Left forelimb (tissue), 1 donor: ENCODE measurements at places on chromosomes 1 and 21.

GRCh38 chr1:204714194-204714860, 28.8 kb upstream of the LRRN2 start:
- peak; percentile 23 for DNase-seq

- DNase-seq = no peak
Observed at GRCh38 chr1:160836561-160836960, 26.1 kb downstream of the CD244 start.

- no peak for DNase-seq
Observed at GRCh38 chr1:47965816-47966215, 31.4 kb downstream of the TRABD2B start.

- no peak for DNase-seq
Observed at GRCh38 chr1:71232786-71233185, 152.0 kb upstream of the ZRANB2 start.

DNA sequence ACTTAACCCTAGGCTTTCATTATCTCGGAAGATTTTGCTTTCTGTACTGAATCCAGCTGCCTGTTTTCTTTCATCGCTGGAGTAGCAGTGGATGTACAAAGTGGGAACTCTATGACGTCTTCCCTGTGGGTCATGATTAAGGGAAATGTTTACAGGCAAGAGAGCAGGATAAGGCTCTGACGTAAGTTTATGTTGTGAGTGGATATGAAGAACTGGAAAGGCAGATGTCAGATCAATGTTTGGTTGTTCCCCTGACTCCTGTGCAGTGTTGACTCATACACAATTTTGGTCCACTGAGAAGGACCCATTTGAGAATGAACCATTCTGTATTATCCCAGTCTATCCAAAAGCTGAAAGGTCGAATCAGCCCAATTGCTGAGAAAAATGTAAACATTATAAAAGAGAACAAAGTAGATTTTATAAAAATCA, 292.4 kb downstream of the GRIK1 start:
- DNase-seq = no peak

DNA sequence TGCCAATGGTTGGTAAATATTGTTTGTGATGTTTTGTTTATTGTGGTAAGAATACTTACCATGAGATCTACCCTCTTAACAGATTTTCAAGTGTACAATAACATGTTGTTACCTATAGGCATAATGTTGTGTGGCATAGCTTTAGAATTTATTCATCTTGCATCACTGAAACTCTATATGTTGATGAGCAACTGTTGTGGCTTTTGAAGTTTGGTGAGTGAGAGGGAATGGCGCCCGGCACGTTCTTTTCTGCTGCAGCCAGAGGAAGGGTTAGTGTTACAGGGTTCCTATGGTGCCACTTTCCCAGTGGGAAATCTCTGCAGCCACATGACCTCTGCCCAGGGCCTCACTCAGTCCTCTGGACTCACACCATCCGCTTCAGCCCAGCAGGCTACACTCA, 342.5 kb upstream of the ADGRL2 start:
- DNase-seq = no peak
